Type B pancreatic cell (in vitro differentiated cells): ENCODE measurements at places on chromosomes 7 and 10.

- H3K27ac ChIP-seq, result no peak overlapping the region
- no peak for DNase-seq
Observed at GRCh38 chr7:47669178-47669891, 87.4 kb upstream of the TNS3 start.

- H3K4me3 ChIP-seq, result no peak overlapping the region
- H3K36me3 ChIP-seq, result peaks cover 56% of the 10 kb centered on the region
- no peaks in the 10 kb centered on the region for H3K27me3 ChIP-seq
- no peak for DNase-seq
- H3K27ac ChIP-seq, result no peak overlapping the region
Observed at GRCh38 chr7:149489391-149490024, 8.1 kb downstream of the ZNF746 start.

DNA sequence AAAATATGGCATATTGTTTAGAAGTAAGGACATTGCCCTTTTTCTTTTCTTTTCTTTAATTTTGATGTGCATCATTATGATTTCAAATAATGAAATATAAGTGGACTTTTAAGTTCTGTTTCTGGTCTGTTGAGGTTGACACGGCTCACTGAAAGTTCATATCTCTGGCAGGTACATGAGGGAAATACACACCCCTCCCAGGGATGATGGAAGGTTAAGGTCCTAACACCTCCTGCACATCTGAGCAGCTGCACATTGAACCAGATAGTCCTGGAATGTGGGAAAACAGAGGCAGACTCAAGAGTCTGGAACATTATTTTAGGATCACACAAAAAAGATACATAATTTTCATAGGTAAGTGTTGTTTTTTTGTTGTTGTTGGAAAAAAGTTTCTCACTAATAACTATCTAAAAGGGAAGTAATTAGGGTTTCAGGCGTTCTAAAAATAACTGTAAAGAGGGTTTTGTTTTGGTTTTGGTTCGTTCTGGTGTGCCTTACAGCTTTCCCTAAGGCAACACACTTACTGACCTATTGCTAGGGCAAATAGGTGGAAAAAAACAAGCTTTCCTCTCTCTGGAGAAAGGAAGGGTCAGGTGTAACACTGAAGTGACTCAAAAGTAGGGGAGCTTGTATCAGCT, 201.2 kb upstream of the PRKCQ start:
- no peaks in the 10 kb centered on the region for H3K4me1 ChIP-seq
- H3K36me3 ChIP-seq, result no peaks in the 10 kb centered on the region
- H3K27me3 ChIP-seq, result peaks cover 23% of the 10 kb centered on the region
- no peak overlapping the region for H3K27ac ChIP-seq

- no peak overlapping the region for H3K4me3 ChIP-seq
- peaks cover 22% of the 10 kb centered on the region for H3K27me3 ChIP-seq
- DNase-seq, result no peak
Observed at GRCh38 chr10:1425879-1426278, 311.4 kb downstream of the ADARB2 start.

DNA sequence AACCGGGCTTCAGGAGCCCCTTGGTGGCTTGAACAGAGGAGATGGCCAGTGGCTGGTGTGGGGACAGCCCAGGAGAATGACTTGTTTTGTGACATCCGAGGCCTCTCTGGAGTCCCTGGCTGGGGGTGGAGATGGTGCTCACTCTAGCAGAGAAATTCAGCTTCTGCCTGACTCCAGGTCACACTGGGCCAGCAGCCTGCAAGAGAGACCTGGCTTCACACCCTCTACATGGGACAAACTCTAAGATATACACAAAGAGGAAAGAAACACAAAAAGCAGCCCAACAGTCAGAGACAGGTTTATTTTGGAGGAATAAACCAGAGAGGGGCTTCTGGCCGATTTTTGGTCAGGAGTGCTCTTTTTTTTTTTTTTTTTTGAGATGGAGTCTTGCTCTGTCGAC, 132.8 kb downstream of the ELFN1 start:
- peak; percentile 43 for DNase-seq
- peaks cover 4% of the 10 kb centered on the region for H3K4me1 ChIP-seq
- H3K27me3 ChIP-seq, result peaks cover 11% of the 10 kb centered on the region
- no peak overlapping the region for H3K27ac ChIP-seq
- H3K4me3 ChIP-seq, result no peak overlapping the region

- DNase-seq, result no peak
- no peak overlapping the region for H3K4me3 ChIP-seq
- H3K27ac ChIP-seq, result no peak overlapping the region
- no peaks in the 10 kb centered on the region for H3K27me3 ChIP-seq
Observed at GRCh38 chr7:77649716-77650349, 46.4 kb upstream of the RSBN1L start.

- no peak for DNase-seq
- H3K36me3 ChIP-seq, result no peaks in the 10 kb centered on the region
- H3K4me1 ChIP-seq, result no peaks in the 10 kb centered on the region
- no peak overlapping the region for H3K27ac ChIP-seq
- H3K4me3 ChIP-seq, result no peak overlapping the region
Observed at GRCh38 chr10:25068152-25069058, 52.0 kb downstream of the THNSL1 start.
